MG63 (cell line): ENCODE measurements at places on chromosomes 13 and 19.
A peak's percentile ranks its signal among the peaks of the same experiment; 100 is the strongest.

- DNase-seq, result peak; percentile 76
Measured at GRCh38 chr13:101523154-101524131, 71.0 kb downstream of the ITGBL1 start.

DNA sequence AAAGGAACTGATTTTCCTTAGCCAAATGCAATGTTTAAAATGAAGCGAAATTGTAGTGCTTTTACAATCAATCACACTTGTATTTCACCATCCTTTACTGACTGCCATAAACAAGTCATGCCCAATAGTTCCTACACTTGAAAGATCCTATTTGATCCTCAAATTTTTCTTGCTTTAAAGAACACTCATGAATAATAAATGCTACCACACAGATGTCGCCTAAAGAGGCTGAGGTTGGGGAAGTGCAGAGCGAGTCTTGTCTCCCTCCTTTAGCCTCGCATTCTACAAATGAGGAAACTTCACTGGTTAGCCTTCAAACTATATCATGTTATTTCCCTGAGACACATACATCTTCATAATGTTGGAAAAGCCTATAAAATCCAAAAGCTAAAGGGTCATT, 18.7 kb upstream of the AMER2 start:
- DNase-seq, result no peak

DNA sequence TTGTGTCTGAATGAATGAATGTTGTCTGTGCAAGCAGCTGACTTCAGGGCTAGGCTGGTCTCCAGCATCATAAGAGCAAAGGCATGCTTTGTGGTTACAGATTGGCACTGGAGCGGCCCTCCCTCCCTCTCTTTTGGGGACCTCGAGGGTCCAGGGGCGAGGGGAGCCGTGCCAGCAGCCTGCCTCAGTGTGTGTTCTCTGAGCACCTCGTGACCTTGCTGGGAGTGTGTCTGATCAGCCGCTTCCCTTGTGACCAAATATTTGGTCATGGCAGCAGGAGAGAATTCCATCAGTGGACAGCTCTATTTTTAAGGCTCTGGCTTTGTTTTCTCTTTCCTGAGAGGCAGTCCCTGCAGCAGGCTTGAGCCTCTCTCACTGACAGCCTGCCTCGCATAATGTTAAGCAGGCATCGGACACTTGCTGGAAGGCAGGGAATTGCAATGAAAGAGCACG, 329.7 kb downstream of the UQCRFS1 start:
- DNase-seq, result peak; percentile 65

- peak; percentile 36 for DNase-seq
Measured at GRCh38 chr13:20461860-20462532, 63.7 kb downstream of the CRYL1 start.

DNA sequence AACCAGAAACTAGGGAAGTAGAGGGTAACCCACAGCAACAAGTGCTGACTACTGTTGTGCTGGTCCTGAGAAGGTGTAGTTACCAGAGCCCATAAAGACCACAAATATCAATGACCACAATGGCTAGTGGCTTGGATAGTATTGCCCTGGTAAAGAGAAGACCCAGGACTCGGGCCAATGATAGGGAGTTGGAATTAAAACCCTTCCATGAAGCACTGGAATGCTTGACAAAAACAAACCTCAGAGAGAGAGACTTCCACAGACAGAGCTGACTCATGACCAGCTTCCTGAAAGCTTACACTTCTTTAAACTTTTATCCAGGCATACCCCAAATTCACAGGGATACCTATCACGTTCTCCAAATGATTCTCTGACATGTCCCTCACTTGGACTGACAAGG, 60.5 kb downstream of the WDR87 start:
- no peak for DNase-seq

DNA sequence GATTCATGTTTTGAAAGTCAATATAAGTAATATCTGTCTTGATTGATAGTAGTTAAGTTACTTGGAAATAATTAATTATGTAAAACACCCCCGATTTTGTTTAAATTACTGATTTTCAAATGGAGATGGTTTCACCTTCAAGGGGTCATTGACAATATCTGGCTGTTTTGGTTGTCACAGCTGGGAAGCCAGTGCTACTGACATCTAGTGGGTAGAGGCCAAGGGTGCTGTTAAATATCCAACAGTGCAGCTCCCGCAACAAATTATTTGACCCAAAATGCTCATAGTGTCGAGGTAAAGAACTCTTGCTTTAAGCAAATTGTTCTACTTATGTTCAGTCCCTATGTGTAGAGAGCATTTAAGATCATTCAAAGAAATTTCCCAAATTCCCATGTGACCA, 50.6 kb upstream of the PCDH20 start:
- no peak for DNase-seq

DNA sequence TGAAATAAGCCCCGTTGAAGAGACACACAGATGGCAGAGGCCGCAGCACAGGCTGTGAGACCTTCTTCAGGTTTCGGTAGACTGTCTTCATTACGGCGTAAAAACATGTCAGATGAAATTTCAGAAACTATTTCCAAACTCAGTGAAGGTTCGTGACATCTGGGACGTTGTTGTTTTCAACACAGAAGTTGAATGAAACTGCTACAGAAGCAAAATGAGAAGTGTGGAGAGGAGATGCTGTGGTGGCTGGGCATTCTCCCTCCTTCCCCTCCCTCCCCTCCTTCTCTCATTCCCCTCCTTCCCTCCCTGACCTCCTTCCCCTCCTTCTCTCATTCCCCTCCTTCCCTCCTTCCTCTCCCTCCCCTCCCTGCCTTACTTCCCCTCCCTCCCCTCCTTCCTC, 113.6 kb downstream of the ATP11A start:
- no peak for DNase-seq

DNA sequence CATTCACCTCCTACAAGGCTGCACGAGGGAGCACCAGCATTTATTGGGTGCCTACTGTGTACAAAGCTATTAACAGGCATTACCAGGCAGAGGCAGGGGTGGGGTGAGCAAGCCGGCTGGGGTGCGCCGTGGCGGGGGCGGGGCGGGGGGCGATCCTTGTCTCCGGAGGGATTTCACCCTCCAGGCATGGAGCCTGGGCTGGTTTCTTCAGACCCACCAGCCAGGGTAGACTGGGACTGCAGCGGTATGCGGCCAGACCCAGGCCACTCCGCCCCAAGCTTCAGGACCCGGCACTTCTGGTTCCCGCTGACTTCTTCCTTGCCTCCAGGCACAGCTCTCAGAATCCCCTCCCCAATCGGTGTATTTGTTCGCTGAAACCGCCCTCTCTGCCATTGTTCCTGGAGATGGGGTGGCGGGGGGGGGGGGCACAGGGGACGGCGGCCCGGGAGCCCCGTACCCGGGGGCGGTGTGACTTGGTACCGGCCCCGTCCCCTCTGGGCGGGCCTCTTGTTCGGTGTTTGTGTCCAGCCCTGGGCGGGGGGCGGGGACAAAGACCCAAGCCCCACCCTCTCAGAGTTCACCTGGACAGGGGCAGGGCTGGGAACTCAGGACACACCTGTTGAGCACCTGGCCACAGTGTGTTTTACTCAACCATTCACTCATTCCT, 14.4 kb downstream of the TJP3 start:
- DNase-seq, result no peak

DNA sequence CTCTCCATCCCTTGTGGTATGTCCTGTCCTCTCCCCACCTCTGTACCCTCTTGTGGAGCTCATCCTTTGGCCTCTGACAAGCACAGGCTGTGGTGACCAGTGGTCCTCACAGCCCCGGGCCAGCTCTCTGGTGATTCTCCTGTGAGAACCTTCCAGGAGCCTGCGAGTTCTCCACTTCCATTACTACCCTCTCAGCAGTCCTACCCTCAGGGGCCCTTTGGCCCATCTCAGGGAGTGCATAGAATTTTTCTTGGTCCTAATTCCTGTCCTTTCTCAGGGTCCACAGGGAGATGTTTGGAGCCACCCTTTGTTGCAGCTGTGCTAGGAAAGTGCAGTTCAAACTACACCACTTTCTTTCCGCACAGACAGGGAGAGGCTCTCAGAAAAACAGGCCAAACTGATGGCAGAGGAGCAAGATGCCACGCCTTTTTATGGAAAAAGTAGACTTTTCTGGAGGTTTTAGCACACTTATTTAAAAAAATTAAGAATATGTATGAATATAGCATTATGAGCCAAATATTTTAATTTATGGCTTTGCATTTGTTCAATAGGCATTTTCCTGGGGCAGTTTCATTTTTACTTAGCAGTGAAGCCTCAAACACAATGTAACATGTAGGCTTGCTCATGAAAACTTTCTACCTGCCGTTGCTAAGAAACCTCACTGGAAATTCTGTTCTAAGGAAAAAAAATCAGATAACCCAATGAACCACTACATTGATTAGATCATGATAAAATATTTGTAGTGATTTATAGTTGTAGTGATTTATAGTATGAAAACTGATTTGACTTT, 92.0 kb downstream of the GPR12 start:
- no peak for DNase-seq

- DNase-seq, result peak; percentile 2
Measured at GRCh38 chr19:5397804-5398692, 57.2 kb upstream of the ZNRF4 start.

DNA sequence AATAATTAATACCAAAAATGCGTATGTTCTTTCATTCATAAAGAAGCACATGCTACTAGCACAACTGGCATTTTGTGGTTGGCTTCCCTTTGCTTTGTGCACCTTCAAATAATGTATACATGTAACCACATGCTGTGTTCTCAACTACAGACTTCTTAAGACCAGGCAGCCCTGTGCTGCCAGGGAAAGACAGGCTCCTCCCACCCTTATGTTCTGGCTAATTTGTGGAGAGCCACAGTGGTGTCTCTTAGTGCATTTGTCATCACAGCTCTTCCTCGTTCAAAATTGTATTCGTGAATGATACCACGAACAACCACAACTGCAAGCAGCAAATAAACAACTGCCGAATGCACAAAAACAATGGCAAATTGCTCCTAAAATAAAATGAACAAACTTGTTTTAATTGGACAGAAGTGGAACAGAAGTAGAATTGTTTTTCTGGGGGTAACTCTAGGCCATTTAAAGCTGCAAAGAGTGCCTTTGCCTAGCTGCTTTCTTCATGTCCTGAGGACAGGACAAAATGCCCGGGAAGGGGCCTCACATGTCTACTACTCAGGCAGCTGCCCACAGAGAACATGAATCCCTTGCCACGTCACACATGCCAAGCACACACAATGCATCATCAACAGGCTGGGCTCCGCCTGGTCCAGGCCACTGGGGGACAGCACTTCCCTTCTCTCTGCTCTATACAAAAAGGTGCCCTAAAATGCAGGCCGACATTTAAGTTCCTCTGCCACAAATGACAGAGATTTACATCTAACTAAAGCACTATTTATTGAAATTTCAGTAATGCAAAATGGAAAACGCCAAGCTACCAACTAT, 21.7 kb downstream of the IRS2 start:
- DNase-seq, result no peak
